ENCODE measurements at places on chromosomes 13 and 19. TPM values are rescaled to one million over a fixed set of nuclear protein-coding genes. Genes with fewer than 3 reads are reported as not detected.

Gene NAPSA
- total RNA-seq, result 2.4 TPM

Gene VSTM1
- total RNA-seq, result not detected

DNA sequence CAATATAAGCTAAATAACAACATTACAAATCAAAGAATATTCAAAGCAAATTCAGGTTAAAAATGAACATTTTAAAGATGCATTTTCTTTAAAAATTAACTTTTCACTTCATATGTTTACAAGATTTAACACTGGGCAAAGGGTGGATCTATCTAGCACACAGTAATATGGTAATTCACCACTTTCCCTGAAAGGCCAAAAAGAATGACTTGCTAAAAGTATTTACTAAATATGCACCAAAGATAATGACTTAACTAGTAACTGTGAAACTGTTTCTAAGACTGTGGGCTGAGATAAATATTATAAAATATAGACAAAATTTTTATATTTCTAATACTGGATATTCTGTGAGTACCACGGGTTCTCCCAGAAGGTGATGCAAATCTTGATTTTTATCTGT lies 4.5 kb upstream of the EEF1AKMT1 start:
- no peak for DNase-seq

GRCh38 chr13:92537471-92537870 lies 689.1 kb upstream of the GPC6 start:
- DNase-seq, result no peak

- DNase-seq, result no peak
Observed at GRCh38 chr19:5143471-5144411, 174.8 kb downstream of the KDM4B start.

DNA sequence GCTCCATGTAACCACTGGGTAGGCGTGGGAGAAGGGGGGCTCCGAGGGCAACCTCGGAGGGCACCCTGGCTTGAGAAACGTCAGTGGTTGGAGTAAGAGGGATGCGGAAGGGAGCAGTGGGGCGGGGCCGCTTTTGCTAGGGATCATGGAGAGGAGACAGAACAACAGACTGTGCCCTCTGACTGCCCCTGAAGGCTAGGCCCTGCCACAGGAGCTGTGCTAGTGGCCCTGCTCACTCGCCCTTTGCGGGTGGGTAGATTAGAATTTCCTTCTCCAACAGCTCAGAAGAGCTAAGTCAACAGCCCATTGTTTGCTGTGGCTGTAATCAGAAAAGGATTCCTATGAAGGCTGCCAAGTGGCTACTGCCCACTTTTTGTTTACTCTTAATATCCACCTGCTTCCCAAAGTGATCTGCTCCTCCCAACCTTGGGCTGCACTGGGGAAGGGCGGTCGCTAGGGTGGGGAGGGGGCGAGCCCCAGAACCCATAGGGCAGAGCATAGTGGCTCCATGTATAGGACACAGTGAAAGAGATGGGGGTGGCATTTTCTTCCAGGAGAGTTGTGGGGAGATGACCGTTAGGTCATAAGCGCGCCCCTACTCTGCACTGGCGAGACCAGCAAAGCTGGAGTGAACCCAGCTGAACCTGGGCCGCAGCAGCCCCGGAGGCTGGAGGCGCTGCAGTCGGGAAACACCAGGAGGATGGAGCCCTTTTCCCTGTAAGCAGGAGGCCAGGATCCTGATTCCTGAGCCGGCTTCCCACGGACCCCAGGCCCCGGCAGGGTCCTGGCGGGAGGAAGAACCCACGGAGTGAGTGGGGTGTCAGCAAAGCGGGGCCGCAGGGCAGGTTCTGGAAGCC lies 1.9 kb upstream of the C1QTNF9 start:
- no peak for DNase-seq
